Spleen (tissue), 13 donors: ENCODE measurements at places on chromosomes 2 and 18. TPM values are rescaled to one million over a fixed set of nuclear protein-coding genes. Genes with fewer than 3 reads are reported as not detected.

Gene PLEK
- total RNA-seq, result 136 TPM

Gene HOXD10
- not detected for total RNA-seq

Gene PER2
- total RNA-seq, result 16.2 TPM

Gene PSTPIP2
- total RNA-seq, result 69.2 TPM

Gene MATN3
- not detected for total RNA-seq

Gene CAPN14
- total RNA-seq, result 0.26 TPM

Gene SLC35G4
- total RNA-seq, result not detected

Gene ERICH2
- not detected for total RNA-seq

Gene KCNJ3
- 1.2 TPM for total RNA-seq

DNA sequence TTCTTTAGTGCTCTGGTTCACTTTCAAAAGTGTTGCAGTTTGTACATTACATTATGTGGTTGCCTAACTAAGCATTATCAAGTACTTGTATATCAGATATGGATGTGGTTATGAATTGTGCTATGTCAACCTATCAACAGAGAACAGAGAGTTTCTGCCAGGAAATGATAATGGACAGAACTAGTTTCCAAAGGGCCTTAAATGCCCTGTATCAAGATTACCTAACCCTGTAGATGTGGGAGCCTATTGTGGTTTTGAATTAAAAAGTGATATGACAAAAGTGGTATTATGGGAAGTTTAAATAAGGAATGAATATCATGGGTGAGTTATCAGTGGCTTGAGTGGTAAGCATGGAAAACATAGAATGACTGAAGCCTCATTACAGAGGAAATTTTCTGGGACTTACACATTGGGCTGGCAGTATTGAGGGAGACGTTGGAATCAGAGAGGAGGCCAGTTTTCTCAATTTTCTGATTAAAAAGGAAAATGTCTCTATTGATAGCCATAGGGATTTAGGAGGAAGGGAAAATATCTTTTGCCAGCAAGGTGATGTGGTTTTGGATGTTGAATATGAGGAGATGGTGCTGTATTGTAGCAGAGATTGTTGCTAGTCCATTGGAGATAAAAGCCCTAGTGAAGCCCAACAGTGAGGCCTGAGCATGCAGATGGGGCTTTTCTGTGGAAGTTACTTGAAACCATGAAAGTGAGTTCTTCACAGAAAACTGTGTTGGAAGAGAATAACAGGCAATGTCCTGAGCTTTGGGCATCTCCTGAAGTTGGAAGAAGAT is 140.7 kb downstream of the TTC27 start:
- no peak for DNase-seq

- no peak for DNase-seq
These were observed 1.6 kb upstream of the RBM45 start for GRCh38 chr2:178110681-178111080.

GRCh38 chr2:16069933-16070647 is 129.7 kb downstream of the MYCN start:
- DNase-seq, result no peak

DNA sequence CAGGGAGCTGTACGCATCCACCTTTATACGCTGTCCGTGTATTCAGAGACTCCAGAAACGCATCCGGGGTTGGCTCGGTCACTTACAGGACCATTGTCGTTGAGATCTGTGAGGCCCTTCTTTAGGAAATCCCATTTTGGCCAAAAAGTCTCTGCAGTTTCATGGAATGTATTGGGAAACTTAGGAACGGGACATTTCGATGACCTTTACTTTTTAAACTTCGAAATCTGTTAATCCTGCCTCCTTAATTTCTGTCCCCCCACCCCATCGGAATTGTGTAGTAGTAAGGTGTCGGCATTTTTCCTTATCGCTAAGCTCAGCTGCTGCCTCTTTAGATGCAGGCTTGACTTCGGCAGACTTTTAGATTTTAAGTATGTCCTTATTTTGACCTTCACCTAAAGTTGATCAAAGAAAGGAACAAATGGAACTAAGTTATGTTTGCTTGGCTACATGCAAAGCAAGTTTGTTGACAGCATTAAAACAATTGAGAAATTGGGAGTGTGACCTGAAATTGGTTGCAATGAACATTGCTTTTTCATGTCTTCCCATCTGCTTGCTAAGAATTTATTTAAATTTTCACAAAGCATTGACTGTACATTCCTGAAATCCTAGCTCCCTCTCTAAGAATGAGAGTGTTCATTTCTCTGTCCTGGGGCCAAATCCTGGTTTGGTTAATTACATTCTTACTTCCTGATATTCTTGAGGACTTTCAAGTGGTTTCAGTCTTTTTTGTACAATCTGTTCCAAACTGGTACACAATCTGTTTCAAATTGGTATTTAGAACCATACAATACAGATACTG is 884 bp upstream of the RAPH1 start:
- DNase-seq, result no peak

- peak; percentile 69 for DNase-seq
These were observed 12.3 kb downstream of the SNED1 start for GRCh38 chr2:241010531-241011295.

DNA sequence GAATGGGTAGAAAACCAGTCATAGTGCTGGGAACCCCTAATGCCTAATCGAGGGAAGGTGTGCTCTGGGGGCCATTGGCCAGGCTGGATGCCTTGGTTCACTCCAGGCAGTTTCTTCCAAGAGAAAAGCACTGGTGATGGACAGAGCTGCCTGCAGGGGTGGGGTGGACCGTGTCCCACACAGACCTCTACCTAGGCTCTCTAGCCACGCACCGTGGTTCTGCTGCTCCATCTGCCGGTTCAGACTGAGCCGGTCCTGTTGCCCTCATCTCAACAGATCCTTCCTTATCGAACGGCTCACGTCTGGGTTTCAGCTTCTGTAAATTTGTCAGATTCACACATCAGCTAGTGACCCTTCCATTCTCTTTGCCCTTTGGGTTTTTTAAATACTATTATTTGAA is 46.4 kb downstream of the RALB start:
- no peak for DNase-seq

DNA sequence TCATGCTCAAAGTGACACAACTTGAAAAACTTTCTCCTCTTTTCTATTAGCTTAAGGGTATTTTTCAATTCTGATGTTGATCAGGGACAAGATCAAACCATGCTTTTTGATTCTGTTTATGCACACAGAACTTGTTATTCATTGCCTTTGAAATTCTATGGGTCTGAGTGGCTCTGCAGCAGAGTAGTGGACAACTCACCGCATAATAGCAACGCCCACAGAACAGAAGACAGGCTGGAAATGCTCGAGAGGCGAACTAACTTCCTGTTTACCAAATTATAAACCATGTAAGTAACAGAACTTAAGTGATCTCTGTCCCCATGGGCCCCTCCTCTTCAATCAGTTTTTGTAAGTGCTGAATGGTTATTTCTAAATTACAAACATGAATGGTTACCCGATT is 131.2 kb downstream of the CBLN2 start:
- no peak for DNase-seq

DNA sequence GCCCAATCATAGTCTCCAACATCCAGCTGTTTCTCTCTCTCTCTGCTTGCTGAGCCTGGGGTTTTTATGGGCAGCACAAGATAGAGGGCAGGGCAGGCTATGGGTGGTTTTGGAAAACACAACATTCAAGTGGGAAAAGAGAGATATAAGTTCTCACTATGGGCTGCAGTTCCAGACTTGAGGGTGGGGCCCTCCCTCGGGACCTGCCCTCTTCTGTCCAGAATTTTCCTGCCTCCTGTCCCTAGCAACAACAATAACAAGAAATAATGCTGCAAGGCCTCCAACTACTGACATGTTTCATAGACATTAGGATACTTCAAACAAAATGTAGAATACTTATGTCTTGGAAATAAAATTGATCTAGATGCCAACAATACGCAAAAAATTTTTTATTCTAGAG is 107.8 kb downstream of the C18orf54 start:
- DNase-seq, result no peak

DNA sequence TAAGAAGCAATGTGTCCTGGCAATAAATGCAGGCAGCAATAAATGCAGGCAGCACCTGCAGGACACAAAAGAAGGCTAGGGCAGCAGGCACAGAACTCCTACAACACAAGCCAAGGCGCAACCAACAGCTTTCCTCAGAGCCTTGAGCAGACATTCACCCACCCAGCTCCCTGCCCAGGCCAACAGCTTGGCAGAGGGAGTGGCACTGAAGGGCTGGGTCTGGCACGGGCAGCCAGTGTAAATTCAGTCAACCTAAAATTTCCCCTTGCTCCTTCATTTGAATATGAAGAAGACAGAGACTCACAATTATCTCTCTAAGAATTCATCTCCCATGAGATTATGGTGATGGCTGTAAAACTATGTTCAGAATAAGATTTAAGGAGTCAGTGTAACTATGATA is 35.4 kb downstream of the AAK1 start:
- no peak for DNase-seq

GRCh38 chr2:11134349-11134748 is 20.9 kb upstream of the SLC66A3 start:
- peak; percentile 18 for DNase-seq

- no peak for DNase-seq
These were observed 25.9 kb upstream of the IMPA2 start for GRCh38 chr18:11955239-11956029.

DNA sequence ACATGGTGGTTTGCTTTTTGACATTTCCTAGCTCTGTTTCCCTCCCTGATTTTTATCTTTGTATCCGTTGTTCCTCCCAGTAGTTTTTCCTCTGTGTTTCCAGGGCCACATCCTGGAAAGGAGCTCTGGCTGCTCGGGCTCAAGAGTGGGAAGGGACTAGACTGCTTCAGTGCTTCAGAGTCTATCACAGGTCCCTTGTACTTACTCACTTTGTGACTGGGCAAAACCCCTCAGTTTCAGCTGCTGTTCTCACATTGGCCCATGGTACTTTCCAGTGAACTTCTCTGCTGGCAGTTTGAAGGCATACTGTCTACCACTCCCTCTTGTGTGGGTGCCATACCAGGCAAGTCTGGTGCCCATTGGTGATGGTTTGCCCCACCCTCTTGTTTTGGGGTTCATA is 7.5 kb upstream of the STAMBP start:
- DNase-seq, result no peak

- no peak for DNase-seq
These were observed 32.6 kb upstream of the CCBE1 start for GRCh38 chr18:59729781-59730180.

GRCh38 chr2:18301421-18302139 is 258.9 kb downstream of the RDH14 start:
- DNase-seq, result no peak

DNA sequence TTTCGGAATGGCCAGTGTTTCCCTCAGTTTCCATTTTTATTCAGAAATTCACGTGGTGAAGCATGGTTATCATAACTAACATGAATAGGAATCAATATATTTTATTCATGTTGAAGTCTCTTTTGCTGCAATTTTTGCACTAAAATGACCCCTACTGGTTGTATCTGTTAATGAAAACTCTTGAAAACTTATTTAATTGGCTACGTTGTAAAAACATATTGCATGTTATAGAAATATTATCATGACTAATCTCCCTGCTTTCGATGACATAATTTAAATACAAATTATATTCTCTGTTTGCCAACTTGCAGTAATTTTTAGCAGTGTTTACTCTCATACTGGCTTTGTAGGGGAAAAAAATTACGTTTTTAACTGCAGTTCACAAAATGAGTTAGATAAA is 3.5 kb downstream of the CRIM1 start:
- DNase-seq, result no peak

GRCh38 chr2:217759991-217760390 is 242.8 kb downstream of the TNS1 start:
- no peak for DNase-seq
